ENCODE measurements at places on chromosomes 6 and 20.

- peak; percentile 8 for DNase-seq
Measured at GRCh38 chr6:90297115-90297866, 648 bp upstream of the BACH2 start.

- no peak for DNase-seq
Measured at GRCh38 chr20:8782804-8783203, 286.1 kb upstream of the PLCB4 start.

DNA sequence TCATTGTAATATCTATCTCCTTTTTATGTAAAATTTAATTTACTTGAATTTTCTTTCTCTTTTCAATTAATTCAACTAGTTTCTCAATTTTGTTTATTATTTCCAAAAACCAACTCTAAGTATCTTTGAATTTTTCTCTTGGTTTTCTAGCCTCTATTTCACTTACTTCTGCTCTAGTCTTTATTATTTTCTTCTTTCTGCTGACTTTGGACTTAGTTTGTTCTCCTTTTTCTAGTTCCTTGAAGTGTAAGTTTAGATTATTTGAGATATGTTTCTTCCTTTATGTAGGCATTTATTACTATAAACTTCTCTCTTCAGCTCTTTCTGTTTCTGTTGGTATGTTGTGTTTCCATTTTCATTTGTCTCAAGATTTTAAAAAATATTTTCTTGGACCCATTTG is 70.8 kb downstream of the TNFAIP3 start:
- no peak for DNase-seq

DNA sequence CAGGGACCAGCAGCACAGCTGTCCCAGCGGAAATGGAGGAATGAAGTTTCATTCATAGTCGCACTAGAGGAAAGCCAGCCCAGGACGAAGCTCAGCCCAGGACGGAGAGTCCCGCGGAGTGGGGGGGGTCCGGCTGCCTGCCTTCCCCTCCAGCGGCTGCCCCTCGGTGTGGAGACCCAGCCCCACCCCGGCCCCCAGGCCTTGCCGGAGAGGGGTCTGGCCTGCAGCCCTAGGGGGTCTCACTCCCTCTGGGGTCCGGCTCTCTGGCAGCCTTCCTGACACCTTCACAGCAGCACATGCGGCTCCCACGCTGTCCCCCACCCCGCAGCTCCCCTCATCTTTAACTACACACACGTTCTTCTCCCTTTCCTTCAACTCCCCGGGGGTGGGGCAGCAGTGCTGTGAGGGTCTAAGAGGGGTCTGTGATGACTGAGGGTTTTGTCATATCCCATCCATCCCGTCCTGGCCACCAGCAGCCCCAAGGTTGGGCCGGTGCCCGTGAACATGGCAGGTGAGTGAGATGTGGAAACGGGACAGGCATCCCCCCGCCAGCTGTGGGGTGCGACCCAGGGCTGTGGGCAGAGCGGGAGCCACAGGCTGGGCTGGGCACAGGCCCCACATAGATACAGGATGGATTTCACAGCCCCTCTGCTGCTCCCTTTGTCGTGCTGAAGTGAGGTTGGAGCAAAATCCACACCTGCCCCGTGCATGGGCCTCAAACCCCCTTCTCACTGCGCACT is 41.8 kb downstream of the DLL1 start:
- no peak for DNase-seq

GRCh38 chr6:110214338-110214737 is 34.1 kb downstream of the CDC40 start:
- peak; percentile 56 for DNase-seq

- no peak for DNase-seq
Measured at GRCh38 chr6:163825033-163825432, 410.5 kb downstream of the QKI start.

GRCh38 chr20:61924211-61924857 is 141.3 kb downstream of the TAF4 start:
- DNase-seq = no peak
